Mucosa of descending colon (tissue), 3 donors: ENCODE measurements at places on chromosomes 7 and 10. TPM values are rescaled to one million over a fixed set of nuclear protein-coding genes. Genes with fewer than 3 reads are reported as not detected.

GRCh38 chr7:35749556-35749955, 51.3 kb upstream of the SEPTIN7 start:
- DNase-seq: no peak

DNA sequence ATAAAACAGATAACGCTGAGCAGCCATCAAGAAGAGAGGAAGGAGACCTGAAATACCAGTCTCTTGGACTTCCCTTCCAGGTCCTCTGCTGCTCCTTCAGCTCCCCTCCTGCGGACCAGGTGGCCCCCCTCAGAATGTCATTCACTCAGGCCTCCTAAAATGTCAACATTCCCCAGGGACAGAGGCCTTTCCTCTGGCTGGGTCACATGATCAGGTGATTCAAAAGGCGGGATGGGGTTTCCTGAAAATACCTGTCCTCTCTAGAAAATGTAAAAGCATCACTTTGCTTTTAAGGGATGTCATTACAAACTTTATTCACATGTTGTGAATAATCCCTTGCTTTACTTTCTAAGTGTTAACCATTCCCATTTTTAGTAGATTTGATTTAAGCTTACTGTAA, 311.1 kb downstream of the INHBA start:
- no peak for DNase-seq

GRCh38 chr10:83680470-83680891, 458.8 kb upstream of the GHITM start:
- DNase-seq: no peak

DNA sequence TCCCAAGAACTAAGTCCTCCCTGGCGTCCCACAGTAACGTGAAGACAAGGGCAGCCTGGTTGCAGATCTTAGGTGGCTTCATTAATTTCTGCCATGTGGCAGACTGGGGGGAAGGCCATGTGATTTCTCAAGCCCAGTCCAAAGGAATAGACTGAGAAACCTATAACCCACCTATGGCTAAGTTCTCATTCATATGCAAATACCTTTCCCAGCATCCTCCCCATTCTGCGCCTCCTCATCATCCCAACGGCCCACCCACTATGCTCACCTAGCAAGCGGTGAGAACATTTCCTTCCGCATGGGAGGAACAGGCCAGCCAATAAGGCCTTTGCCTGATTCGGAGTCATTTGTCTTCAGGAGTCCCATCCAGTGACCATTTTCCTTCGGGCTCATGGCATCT, 8.2 kb upstream of the CLEC2L start:
- DNase-seq: no peak

DNA sequence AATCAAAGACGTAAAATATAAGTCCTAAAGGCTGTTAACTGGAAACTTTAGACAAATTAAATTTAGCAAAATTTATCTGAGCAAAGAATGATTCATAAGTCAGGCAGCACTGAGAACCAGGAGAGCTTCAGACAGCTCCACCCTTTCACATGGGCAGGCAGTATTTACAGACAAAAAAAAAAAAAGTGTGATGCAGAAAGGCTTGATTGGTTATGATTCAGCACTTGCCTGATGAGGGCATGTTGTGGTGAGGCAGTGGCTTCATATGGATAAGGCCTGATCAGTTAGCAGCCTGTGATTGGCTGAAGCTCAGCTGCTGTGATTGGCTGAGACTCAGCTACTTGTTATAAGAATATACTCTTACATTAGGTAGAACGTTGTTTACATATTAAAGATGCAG, 495.4 kb upstream of the POM121L12 start:
- DNase-seq: no peak

DNA sequence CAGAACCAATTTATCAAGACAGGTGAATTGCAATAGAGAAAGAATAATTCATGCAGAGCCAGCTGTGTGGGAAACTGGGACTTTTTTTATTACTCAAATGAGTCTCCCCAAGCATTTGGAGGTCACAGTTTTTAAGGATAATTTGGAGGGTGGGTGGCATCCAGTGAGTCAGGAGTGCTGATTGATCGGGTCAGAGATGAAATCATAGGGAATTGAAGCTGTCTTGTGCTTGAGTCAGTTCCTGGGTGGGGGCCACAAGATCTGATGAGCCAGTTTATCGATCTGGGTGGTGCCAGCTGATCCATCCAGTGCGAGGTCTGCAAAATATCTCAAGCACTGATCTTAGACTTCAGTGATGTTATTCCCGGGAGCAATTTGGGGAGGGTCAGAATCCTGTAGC, 9.9 kb upstream of the MYO1G start:
- no peak for DNase-seq

DNA sequence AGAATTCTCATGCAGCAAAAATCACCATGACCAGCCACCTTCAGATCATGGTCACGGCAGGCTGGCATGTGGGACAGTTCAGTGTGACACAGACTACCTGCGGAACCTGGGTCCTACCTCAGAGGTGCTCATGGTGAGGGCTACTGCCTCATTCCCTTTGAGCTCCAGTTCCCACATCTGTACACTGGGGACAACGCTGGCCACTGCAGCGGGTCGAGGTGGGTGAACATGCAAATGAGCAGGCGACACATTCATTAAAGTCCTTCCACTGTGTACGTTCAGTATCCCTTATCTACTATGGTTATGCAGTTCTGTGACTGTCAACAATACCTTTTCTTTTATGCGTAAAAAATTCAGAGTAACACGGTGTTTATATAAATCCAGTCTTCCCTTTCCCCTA, 218.7 kb upstream of the AOAH start:
- DNase-seq: no peak

DNA sequence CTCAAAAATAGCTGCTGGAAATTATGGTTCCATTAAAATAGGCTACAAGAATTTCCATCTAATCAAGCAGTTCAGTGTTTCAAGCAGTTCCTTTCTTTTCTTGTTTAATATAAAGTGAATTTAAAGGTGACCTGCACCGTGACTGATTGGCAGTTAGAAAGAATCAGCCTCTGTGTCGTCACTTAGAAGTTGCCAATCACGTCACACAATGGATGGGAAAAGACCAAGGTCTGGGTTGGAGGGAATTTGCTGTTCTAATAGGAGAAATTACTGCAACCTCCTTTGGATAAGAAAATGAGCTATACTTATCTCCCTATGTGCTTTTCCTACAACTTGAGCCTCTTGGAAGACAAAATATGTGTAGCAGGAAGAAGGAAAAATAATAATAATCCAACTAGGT, 219.4 kb upstream of the KMT2E start:
- no peak for DNase-seq

DNA sequence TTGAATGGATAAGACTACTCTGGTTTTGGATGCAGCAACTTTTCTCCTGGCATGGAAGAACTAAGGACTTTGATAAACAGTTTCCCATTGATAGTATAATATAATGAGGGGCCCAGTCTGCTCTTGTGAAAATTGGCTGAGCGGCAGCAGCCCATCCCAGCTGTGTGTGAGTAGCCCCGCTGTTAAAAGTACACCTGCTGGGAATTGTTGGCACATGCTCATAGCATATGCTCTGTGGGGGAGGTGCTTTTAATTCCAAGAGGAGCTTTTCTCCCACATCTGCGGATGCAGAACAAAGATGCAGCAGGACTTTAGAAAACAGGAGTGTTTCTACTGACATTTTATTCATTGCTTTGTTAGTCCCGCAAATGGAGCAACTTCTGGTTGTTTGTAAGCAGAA, 19.0 kb downstream of the SRI start:
- DNase-seq: no peak

DNA sequence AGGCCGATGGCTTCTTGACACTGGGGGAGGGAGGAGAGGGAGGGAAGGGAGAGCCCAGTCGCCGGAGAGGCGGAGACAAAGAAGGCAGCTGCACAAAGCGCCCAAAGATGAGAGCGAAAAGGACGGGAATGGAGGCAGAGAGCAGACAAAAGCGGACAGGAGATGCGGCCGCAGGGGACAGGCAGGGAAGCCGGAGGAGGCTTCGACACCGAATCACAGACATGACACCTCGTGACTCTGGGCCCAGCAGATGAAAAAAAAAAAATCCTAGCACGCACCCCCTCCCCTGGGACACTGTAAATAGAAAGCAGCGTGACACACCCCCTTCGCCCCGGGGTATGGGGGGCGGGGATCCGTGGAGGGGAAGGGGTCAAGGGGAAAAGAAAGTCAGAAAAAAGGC, 976 bp downstream of the NAT16 start:
- DNase-seq: no peak

- no peak for DNase-seq
Measured at GRCh38 chr10:91344117-91344856, 65.9 kb upstream of the HECTD2 start.

- no peak for DNase-seq
Measured at GRCh38 chr10:42734536-42734935, 48.1 kb upstream of the BMS1 start.

GRCh38 chr10:78617631-78618030, 451.1 kb upstream of the ZMIZ1 start:
- peak; percentile 74 for DNase-seq

TFEC gene
- total RNA-seq: 2.8 TPM

FAM200A gene
- 5.1 TPM for total RNA-seq

AMZ1 gene
- total RNA-seq: 0.61 TPM

FBH1 gene
- 109 TPM for total RNA-seq

SFMBT2 gene
- 5.7 TPM for total RNA-seq

OR6B1 gene
- not detected for total RNA-seq
